ENCODE measurements at places on chromosomes 6 and 20. TPM values are rescaled to one million over a fixed set of nuclear protein-coding genes. Genes with fewer than 3 reads are reported as not detected.

DNA sequence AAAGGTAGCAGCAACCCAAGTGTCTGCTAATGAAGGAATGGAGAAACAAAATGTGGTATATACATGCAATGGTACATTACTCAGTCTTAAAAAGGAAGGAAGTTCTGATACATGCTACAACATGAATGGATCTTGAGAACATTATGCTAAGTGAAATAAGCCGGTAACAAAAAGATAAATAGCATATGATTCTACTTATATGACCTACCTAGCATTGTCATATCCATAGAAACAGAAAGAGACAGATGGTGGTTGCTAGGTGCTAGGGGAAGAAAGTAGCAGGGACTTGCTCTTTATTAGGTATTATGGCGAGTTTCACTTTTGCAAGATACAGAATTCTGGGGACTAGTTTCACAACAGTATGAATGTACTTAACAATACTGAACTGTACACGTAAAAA lies 46.6 kb downstream of the UBR2 start:
- no peak for DNase-seq

- no peak for DNase-seq
Observed at GRCh38 chr6:15356937-15357336, 111.1 kb downstream of the JARID2 start.

GRCh38 chr6:13729891-13730290 lies 18.3 kb upstream of the RANBP9 start:
- no peak for DNase-seq

GRCh38 chr6:143139239-143139784 lies 78.6 kb downstream of the AIG1 start:
- DNase-seq: no peak

- peak; percentile 74 for DNase-seq
Observed at GRCh38 chr6:5497896-5498578, 236.7 kb downstream of the FARS2 start.

DNA sequence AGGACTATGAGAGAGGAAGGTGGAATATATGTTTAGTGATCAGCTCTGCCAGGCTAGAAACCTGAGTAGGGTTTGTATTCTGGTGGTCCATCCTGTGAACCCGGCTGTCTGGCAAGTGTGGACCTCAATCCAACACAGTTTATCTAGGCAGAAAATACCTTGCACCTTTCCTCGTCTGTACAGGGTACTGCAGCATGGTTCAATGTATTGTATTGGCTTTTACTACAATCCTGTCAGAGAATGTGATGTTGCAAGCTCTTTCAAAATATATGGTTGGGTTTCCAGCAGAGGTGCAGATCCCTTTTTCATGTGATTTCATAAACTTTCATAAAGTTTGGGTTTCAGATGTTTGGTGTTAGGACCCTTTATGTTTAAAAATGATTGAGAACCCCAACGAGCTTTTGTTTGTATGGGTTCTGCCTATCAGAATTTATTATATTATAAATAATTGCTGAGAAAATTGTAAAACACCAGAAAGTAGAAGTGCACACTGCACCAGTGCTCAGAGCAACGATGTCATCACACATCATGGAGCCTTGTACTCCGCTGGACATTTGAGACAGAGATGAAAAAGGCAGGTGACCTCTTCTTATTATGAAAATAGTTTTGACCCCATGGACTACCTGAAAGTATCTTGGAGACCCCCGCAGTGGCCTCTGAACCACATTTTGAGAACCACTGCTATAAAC lies 106.6 kb downstream of the RTN4IP1 start:
- DNase-seq: no peak

DNA sequence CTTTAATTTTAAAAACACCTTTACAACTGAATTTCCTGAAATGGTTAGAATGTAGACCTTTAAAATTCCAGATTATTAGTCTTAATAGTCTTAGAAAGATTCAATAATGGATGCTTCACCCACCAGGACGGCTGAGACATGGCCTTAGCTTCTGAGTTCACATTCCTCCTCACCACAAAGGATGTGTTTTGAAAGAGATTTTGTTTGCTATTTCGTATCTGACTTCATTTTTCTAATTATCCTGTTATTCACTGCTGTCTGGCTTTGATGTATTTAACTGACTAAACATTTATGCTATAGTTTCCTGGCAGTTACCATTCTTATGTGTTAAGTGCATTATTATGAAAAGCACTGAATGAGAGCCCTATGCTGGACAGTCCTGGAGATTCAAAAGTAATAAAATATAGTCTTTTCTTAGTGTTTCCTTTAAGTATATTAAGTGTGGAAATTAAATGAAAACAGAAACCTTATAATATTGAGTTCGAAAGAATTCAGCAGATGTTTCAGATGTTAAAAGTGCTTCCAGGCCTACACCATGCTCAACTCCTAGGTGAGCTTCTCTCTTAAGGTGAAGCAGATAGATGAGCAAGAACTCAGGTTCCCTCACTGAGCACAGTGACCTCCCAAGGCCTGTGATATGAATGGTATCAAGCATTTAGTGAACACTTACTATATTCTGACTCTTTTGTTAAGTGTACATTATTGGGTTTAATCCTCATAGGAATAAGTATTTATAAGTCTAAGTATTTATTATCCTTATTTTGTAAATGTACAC lies 40.3 kb downstream of the MAP3K4 start:
- no peak for DNase-seq

GRCh38 chr6:54206510-54206909 lies 95.3 kb downstream of the MLIP start:
- DNase-seq: peak; percentile 9

DNA sequence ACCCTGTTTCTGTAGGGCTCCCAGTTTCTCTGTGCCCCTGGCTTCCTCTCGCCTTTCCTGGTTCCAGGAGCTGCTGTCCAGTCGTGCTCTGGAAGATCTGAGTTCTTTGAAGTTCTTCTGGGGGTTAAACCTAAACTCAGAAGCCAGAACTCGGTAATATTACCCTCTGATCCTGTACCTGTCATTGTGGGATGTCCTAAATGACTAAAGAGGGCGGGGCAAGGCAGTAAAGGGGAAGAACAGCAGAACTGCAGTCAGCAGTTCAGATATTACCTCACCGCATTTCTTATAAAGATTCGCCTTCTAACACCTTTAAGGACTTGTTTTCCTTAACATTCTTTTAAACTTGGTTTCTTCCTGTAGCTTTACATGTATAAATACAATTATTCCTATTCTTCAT lies 63.9 kb downstream of the FAM120B start:
- DNase-seq: no peak

The ME1 gene
- total RNA-seq: 7.6 TPM

The PFDN4 gene
- total RNA-seq: 70.0 TPM

GRCh38 chr20:41983159-41983558 lies 365.0 kb upstream of the CHD6 start:
- DNase-seq: no peak

DNA sequence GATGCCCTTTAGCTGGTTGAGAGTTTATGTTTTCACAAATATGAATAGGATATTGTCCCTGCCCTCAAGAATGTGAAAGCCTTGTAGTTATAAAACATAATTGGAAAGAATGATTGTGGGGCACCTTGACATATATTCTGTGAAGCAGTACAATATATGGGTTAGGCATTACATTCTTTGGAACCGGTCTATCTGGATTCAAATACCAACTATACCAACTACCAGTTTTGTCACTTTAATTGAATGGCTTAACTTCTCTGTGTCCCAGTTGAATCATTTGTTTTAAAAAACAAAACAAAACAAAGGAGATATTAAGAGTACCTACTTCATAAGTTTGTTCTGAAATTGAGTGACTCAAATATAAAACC lies 146.5 kb downstream of the TBC1D32 start:
- DNase-seq: no peak

The OR12D3 gene
- not detected for total RNA-seq

- DNase-seq: no peak
Observed at GRCh38 chr6:26019261-26019830, 56.7 kb downstream of the TRIM38 start.

DNA sequence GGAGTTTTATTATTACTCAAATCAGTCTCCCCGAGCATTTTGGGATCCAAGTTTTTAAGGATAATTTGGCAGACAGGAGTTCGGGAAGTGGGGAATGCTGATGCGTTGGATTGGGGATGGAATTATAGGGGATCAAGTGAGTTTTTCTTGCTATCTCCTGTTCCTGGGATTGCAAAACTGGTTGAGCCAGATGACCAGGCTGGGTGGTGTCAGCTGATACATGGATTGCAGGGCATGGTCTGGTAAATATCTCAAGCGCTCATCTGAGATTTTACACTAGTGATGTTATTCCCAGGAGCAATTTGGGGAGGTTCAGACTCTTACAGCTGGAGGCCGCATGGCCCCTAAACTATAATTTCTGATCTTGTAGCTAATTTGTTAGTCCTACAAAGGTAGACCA lies 54.7 kb downstream of the ENPP1 start:
- no peak for DNase-seq

- DNase-seq: no peak
Observed at GRCh38 chr6:5552243-5552642, 290.9 kb downstream of the FARS2 start.

The RFX6 gene
- not detected for total RNA-seq

DNA sequence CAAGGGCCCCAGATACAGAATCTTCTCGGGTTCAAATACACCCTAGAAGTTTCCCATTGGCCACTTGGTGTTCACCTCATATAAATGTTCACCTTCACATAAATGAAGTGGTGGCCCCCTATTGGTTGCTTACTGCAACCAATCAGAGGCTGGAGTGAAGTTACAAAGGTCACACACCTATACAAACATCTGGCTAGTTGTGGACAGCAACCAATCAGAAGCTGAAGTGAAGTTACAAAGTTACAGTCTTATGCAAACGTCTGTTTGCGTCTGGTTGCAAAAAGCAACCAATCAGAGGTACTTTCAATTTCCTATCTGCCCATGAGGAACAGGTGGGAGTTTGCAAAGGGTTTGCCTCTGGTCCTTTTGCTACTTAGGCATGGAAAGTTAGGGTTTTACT lies 206.5 kb upstream of the BMP2 start:
- no peak for DNase-seq

The CST2 gene
- total RNA-seq: not detected

DNA sequence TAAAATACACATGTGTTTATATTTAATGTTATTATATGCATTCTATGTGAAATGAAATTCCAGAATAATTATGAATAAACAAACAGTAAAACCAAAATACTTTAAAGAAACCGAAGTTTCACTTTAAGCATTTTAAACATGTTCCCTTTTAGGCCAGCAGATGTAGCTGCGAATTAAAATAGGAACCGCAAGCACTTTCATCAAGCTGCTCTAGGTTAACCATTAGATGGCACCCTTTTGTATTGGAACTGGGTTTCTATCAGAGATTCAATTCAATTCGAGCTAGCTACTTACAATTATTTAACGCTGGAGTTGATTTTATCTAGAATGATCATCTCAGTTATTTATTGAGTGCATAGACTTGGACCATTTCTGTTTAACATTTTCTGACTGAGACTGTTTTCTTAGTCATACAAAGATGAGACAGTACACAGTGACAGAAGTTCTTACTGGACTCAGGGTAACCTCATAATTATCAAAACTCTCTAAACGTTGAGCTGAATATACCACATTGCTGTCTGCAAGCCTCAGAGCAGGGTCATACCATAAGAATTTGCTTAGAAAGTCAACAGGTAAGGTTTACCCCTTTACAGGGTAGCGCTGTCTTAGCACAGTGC lies 8.5 kb downstream of the TMEM242 start:
- peak; percentile 82 for DNase-seq

DNA sequence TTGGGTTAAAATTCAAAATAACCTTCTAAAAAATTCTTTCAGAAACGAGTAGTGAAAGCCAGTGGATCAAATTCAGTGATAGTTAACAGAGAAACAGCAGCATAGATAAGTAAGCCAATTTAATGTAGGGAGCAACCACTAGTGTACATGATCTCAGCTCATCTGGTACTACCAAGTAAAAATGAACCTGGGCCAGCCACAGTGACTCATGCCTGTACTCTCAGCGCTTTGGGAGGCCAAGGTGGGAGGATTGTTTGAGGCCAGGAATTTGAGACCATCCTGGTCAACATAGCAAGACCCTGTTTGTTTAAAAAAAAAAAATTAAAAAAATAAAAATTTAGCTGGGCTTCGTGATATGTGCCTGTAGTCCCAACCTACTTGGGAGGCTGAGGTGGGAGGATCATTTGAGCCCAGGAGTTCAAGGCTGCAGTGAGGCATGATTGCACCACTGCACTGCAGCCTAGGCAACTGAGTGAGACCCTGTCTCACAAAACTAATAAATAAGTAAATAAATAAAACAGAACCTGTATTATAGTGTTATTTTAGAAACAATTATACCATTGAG lies 32.4 kb downstream of the CBFA2T2 start:
- no peak for DNase-seq

DNA sequence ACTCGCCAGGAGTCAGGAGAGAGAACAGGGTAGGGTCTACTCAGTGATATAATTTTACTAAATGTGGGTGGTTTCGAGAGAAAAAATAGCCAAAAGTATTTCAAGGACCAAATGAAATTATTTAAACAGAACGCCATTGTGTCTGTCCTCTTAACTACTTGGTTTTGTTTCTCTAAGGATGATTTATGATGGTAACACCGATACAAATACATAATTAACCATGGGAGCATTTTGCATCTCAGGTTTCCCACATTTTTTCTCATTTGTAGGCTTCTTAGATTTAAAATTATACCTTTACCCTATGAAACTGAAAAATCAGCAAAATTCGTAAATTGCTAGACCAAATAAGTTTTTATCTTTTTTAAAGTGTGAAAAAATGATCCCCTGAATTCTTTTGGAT lies 188.2 kb downstream of the ZFP64 start:
- DNase-seq: no peak

- peak; percentile 40 for DNase-seq
Observed at GRCh38 chr6:4776493-4777393, 539 bp downstream of the CDYL start.

- DNase-seq: no peak
Observed at GRCh38 chr20:47305667-47306066, 50.8 kb downstream of the ZMYND8 start.

DNA sequence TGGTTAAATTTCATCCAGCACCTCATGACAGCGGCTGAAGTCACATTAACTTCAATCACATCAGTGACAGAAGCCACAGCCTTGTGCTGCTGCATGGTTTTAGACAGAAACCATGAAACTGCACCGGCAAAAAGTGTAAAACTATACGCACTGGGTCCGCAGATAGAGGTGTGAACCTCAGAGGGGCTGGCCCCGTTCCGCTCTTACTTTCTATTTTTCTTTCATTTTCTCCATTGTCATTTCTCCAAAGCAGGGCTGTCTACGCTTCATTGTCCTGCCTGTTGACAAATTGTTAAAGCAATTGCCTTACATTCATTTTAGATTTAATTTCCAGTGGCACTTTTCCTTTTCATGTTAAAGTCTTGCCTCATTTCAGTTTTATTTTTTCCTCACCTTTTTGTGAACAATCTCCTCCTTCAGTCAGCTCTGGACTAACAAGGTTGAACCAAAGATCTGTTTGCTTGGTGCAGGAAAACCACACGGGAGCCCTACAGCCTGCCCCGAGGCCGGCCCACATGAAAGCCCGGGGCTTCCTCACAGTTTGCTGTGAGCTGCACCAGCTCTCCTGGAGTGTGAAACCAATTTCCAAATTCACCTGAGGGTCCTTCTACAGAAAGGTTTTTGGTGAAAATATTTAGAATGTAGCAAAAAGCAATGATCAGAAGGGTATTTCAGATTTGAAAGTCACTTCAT lies 63.7 kb downstream of the PRR18 start:
- no peak for DNase-seq

The NEURL2 gene
- 2.3 TPM for total RNA-seq

The DNMT3B gene
- 1.4 TPM for total RNA-seq

GRCh38 chr6:130864344-130864743 lies 37.1 kb downstream of the SMLR1 start:
- DNase-seq: no peak
